ENCODE measurements at places on chromosomes 1 and 21. TPM values are rescaled to one million over a fixed set of nuclear protein-coding genes. Genes with fewer than 3 reads are reported as not detected.

The S100A2 gene
- total RNA-seq, result 37.7 TPM

The F3 gene
- 8.1 TPM for total RNA-seq

The ARMH1 gene
- total RNA-seq, result 0.67 TPM

The TRAF3IP3 gene
- total RNA-seq, result not detected

The CADM3 gene
- 0.10 TPM for total RNA-seq

The KCNJ6 gene
- 4.3 TPM for total RNA-seq

The EFNA1 gene
- 26.0 TPM for total RNA-seq

The MYBPH gene
- not detected for total RNA-seq

The TSPEAR gene
- not detected for total RNA-seq

The ST6GALNAC3 gene
- 0.70 TPM for total RNA-seq

The ATAD3B gene
- 2.9 TPM for total RNA-seq

The SUSD4 gene
- total RNA-seq, result 0.91 TPM

The CD164L2 gene
- total RNA-seq, result not detected

The PRKAA2 gene
- total RNA-seq, result 2.1 TPM
